ENCODE measurements at places on chromosomes 5 and 9.

GRCh38 chr9:34675048-34675714, 12.7 kb upstream of the CCL27 start:
- peak; percentile 67 for DNase-seq

- DNase-seq: no peak
Measured at GRCh38 chr5:68087866-68088265, 127.7 kb upstream of the PIK3R1 start.

- DNase-seq: no peak
Measured at GRCh38 chr9:109190151-109190550, 23.1 kb upstream of the FRRS1L start.

DNA sequence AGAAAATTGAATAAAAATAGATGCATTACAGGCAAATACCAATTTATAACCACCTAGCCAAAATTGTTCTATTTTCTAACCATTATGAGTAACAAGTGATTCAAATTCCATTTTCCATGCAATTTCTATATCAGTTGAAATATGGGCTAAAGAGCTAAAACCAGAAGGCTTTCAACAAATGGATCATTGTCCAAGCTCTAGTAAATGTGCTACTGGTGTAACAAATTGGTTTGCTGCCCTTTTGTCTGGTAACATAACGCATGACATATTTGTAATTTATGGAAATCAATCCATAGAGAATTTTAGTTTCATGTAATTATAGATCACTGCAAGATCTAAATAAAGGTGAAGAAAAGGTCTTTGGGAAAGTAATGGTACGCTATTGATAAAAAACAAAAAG, 708.0 kb upstream of the GRAMD2B start:
- no peak for DNase-seq

DNA sequence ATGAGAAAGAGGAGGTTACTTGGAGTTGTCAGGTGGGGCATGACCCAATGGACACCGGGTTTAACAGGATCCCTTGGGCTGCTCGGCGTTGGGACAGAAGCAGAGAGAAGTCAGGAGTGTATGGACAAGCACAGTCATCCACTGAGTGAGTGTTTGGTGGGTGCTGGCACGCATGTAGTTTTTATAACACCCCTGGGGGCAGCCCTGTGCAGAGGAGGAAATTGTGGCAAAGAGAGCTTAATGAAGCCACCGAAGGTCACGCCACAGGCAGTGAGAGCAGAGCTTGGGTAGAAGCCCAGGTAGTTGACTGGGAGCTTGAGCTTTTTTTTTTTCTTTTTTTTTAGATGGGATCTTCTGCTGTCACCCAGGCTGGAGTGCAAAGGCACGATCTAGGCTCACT, 43.2 kb upstream of the IER5L start:
- peak; percentile 77 for DNase-seq
